Activated T-helper 17 cell treated with anti-CD3 and anti-CD28 coated beads, Interleukin-2, amount 50 U/mL, for 72 hours (primary cell): ENCODE measurements at places on chromosomes 5 and 9.

DNA sequence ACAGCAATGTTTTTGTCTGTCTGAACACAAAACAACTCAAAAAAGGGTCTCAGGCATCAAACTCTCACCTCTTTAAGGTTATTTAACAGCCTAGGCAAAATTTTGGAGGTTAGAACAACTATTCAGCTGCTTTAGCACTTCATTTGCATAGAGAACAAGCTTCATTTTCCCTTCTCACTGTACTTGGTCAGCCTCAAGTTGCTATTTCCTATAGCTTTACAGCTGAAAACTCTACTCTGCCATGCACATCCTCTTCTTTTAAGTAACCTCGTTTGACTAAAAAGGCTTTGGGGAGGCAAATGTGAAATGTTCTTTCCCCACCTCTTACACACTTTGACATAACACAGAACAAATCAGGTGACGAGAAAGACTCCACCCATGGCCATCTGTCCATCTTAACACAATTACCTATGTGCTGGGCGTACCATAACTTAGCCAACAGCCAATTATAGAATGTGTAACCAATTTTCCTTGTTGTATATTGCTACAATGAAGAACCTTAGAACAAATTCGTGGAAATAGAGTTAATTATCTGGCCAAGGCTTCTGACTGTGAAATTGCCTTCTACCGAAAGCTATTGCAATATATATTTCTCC, 195.7 kb downstream of the DCP2 start:
- no peaks in the 10 kb centered on the region for H3K27me3 ChIP-seq
- H3K4me1 ChIP-seq = no peaks in the 10 kb centered on the region
- H3K27ac ChIP-seq = no peak overlapping the region
- H3K4me3 ChIP-seq = no peak overlapping the region
- ATAC-seq = no peak
- H3K36me3 ChIP-seq = no peaks in the 10 kb centered on the region

- H3K27me3 ChIP-seq = peaks cover 26% of the 10 kb centered on the region
- peaks cover 12% of the 10 kb centered on the region for H3K36me3 ChIP-seq
- H3K27ac ChIP-seq = peak overlapping the region; percentile 58
- ATAC-seq = peak; percentile 71
- peak overlapping the region; percentile 87 for H3K4me3 ChIP-seq
- H3K4me1 ChIP-seq = peaks cover 6% of the 10 kb centered on the region
Observed at GRCh38 chr9:6646293-6646636, 736 bp upstream of the GLDC start.

GRCh38 chr5:132436936-132437335, 53.6 kb downstream of the IRF1 start:
- peak overlapping the region; percentile 54 for H3K4me3 ChIP-seq
- H3K4me1 ChIP-seq = peaks cover 58% of the 10 kb centered on the region
- H3K27ac ChIP-seq = peak overlapping the region; percentile 76
- no peak for ATAC-seq
- H3K36me3 ChIP-seq = peaks cover 32% of the 10 kb centered on the region
- no peaks in the 10 kb centered on the region for H3K27me3 ChIP-seq

- ATAC-seq = no peak
- no peaks in the 10 kb centered on the region for H3K4me1 ChIP-seq
- H3K27ac ChIP-seq = no peak overlapping the region
- H3K27me3 ChIP-seq = no peaks in the 10 kb centered on the region
- no peaks in the 10 kb centered on the region for H3K36me3 ChIP-seq
- no peak overlapping the region for H3K4me3 ChIP-seq
Observed at GRCh38 chr9:11749396-11749795, 943.8 kb upstream of the TYRP1 start.

DNA sequence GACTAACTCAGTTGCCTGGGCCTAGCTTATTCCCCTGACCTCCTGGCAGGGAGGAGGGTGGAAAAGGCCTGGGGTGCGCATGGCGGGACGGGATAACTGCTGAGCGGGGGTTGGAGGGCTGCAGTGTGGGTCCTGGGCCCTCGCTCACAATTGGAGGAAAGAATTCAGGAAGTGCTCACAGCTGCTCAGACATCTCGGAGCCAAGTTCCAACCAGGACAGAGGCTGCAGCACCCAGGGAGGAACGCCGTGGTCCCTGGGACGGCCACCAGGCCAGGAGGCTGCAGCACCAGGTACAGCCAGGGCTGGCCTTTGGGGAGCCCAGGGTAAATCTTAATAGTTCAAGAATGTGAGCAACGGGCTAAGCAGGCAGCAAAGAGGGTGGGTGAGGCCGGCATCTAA, at the start of gene SPAAR:
SPAAR (plus strand) TSS at position 217 of the 400 bp plus-strand sequence. CDS start 974 bp downstream, outside the sequence.
- no peaks in the 10 kb centered on the region for H3K27me3 ChIP-seq
- H3K27ac ChIP-seq = peak within 1 kb of the TSS; percentile 61
- ATAC-seq = no peak
- H3K36me3 ChIP-seq = no peaks in the 10 kb centered on the region
- H3K4me3 ChIP-seq = peak within 1 kb of the TSS; percentile 21

DNA sequence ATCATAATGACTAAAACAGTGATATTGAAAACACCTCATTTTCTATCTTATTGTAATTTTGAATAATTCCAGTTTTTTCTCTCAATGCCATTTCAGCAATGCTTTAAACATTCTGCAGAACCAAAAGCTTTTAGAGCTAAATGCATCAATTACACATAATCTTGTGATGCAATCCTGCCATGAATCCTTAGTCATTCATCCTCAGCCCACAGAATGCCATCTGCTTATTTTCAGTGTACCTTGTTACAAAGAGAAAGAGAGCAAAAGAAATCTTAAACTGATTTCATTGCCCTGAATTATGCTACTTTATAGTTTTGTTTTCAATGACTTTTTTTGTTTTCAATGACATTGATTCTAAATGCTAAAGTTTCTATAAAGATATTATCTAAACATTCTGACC, 1234.8 kb upstream of the C9orf72 start:
- no peaks in the 10 kb centered on the region for H3K27me3 ChIP-seq
- no peaks in the 10 kb centered on the region for H3K36me3 ChIP-seq
- H3K4me1 ChIP-seq = no peaks in the 10 kb centered on the region
- H3K27ac ChIP-seq = no peak overlapping the region

DNA sequence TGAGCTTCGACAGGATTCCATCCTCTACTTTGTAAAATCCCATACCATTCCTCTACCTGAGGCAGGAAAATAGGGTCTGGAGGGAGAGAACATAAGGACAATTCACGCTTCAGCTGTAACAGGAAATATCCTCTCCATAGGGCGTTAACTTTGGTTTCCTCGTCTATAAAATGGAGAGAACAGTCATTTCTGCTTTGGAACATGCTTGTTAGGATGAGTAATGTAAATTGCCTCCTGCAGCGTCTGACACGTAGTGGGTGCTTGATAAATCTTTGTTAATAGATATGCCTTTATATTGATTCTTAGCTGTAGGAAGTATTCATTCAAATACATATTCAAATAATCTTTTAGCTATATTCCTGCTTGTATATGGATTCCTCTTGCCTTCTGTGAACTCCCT, 711 bp upstream of the SUB1 start:
- H3K27me3 ChIP-seq = no peaks in the 10 kb centered on the region
- peaks cover 38% of the 10 kb centered on the region for H3K4me1 ChIP-seq

GRCh38 chr5:138978080-138978479, 102.9 kb upstream of the LRRTM2 start:
- peaks cover 16% of the 10 kb centered on the region for H3K4me1 ChIP-seq
- no peaks in the 10 kb centered on the region for H3K27me3 ChIP-seq
- no peak overlapping the region for H3K4me3 ChIP-seq
- no peak overlapping the region for H3K27ac ChIP-seq
- no peak for ATAC-seq

DNA sequence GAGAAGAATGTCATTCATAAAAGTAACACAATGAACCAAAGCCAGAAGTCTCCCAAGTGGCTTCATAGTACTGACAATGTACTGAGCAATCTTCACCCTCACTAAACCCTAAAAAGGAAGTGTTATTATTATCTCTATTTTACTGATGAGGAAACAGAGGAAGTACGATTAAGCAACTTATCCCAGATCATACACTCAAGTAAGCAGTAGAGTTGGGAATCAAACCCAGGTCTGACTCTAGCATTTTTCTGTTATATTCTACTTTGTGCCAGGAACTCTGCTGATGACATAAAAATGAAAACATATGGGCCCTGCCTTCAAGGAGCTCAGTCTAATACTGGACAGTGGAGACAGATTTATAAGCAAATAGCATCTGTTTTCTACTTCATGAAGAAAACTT, 109.2 kb downstream of the RAPGEF6 start:
- ATAC-seq = no peak
- H3K4me3 ChIP-seq = peak overlapping the region; percentile 6
- no peaks in the 10 kb centered on the region for H3K27me3 ChIP-seq
- peaks cover 41% of the 10 kb centered on the region for H3K4me1 ChIP-seq
- H3K27ac ChIP-seq = no peak overlapping the region

GRCh38 chr5:134438721-134439123, 27.0 kb upstream of the CDKN2AIPNL start:
- no peak for ATAC-seq
- H3K4me1 ChIP-seq = peaks cover 11% of the 10 kb centered on the region
- peak overlapping the region; percentile 3 for H3K27ac ChIP-seq
- no peak overlapping the region for H3K4me3 ChIP-seq
- no peaks in the 10 kb centered on the region for H3K27me3 ChIP-seq
- no peaks in the 10 kb centered on the region for H3K36me3 ChIP-seq

DNA sequence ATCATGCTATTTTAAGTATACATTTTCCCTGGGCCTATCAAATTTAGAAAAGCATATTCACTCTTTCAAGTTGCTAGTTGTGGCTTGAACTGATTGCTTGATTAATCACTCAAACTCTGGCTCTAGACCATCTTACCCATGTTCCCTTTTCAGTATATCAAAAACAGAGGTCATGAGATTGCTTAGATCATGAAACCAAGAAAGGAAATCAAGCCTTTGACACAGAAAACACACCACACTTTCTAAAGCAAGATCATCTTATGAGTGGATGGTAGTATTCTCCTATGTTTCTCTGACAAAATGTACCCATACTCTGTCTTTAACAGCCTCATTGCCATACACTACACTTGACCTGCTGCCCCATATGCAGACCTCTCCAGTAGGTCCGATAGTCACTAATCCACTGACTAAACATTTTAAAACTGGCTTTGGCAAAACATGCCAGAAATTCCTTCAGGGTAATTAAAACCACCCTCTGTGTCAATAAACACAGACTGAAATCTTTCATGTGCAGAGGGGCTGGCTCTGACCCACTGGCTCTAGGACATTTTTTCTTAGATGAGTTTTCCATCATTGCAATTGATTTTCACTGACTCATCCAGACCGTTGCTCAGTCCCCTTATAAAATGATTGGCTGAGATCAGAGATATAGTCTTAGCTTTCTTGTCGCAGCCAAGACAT, 18.2 kb downstream of the PPP2R2B start:
- no peaks in the 10 kb centered on the region for H3K27me3 ChIP-seq
- peaks cover 9% of the 10 kb centered on the region for H3K4me1 ChIP-seq
- H3K4me3 ChIP-seq = no peak overlapping the region

DNA sequence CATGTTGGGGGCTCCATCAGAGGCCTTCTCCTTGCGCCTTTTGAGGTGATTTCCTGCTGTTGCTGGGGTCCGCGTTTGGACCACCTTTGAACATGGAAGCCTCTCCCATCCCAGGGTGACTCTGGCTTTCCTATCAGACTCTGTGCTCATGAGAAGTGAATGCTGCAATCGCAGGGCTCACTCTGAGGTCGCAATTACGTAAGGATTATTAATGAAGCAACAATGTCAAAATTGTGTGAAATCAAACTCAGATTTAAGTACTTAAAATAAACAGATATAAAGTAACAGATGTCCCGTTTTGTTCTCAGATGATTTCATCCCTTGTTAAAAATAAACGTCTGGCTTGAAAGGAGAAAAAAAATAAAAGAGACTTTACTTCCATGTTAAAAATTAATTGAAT, 634.2 kb downstream of the BNC2 start:
- H3K36me3 ChIP-seq = no peaks in the 10 kb centered on the region
- H3K4me1 ChIP-seq = no peaks in the 10 kb centered on the region
- H3K4me3 ChIP-seq = no peak overlapping the region
- no peak for ATAC-seq
- H3K27ac ChIP-seq = no peak overlapping the region

- no peaks in the 10 kb centered on the region for H3K27me3 ChIP-seq
- peak overlapping the region; percentile 61 for H3K4me3 ChIP-seq
- peak overlapping the region; percentile 58 for H3K27ac ChIP-seq
- peak; percentile 92 for ATAC-seq
- peaks cover 20% of the 10 kb centered on the region for H3K4me1 ChIP-seq
- no peaks in the 10 kb centered on the region for H3K36me3 ChIP-seq
Observed at GRCh38 chr5:142977363-142978051, 207.3 kb downstream of the ARHGAP26 start.

DNA sequence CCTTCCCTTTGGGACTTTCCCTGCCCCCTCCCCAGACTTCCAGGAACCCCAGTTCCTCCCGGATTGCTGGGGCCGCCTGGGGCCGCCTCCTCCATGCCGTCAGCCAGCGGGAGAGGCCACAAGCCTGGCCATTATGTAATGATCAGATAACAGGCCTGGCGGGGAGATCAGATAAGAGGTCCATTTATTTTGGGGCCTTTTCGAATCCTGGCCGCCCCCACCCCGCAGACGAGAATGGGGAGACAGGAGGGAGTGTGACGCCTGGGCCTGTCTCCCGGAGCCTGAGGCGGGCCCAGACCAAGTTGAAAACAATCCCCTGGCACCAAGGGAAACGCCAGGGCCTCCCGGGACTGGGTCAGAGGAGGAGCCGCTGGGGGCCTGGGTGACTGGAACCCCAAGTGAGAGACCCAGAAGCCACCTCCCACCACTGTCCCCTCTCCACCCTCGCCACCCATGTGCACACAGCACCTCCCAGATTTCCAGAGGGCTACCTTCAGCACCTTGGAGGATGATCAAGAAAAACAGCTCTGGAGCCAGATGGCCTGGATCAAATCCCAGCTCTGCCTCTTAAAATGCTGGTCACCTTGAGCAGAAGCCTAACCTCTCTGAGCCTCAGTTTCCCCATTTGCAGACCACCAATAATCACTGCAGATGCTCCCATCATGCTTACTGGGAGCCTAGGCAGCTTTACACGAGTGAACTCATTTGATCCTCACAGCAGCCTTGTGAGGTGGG, 7.8 kb downstream of the ENG start:
- no peak for ATAC-seq
- no peaks in the 10 kb centered on the region for H3K27me3 ChIP-seq
- H3K36me3 ChIP-seq = peaks cover 9% of the 10 kb centered on the region
- no peak overlapping the region for H3K4me3 ChIP-seq
- peaks cover 5% of the 10 kb centered on the region for H3K4me1 ChIP-seq

DNA sequence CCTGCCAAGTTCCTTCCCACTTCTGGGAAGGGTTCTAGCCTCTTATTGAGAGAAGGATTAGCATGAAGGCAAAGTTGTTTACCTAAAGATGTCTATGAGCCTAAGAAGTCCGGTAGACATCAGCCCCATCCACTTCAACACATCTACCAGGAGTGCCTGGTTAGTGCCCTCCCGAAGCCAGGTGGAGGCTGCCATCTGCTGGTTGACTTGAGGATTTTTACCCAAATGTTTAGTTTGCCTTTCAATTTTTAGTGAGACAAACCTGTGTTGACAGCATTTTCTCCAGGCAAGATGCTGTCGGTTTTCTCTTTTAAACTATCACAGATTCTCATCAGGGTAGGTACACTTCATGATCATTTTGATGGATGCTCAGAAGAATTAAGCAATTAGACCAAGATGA, 83.6 kb upstream of the TNFSF8 start:
- peak; percentile 84 for ATAC-seq
- H3K4me3 ChIP-seq = peak overlapping the region; percentile 8
- peaks cover 33% of the 10 kb centered on the region for H3K4me1 ChIP-seq
- no peaks in the 10 kb centered on the region for H3K36me3 ChIP-seq
- H3K27ac ChIP-seq = peak overlapping the region; percentile 53
- peaks cover 7% of the 10 kb centered on the region for H3K27me3 ChIP-seq

GRCh38 chr5:23042226-23042625, 189.1 kb upstream of the CDH12 start:
- ATAC-seq = no peak
- H3K4me3 ChIP-seq = no peak overlapping the region
- no peak overlapping the region for H3K27ac ChIP-seq
- no peaks in the 10 kb centered on the region for H3K36me3 ChIP-seq
- H3K4me1 ChIP-seq = no peaks in the 10 kb centered on the region

- no peak overlapping the region for H3K4me3 ChIP-seq
- no peak overlapping the region for H3K27ac ChIP-seq
- peaks cover 23% of the 10 kb centered on the region for H3K27me3 ChIP-seq
Observed at GRCh38 chr5:155974369-155974768, 352.6 kb upstream of the SGCD start.
